HTR-8/SVneo (cell line): ENCODE measurements at places on chromosomes 5 and 9.

GRCh38 chr5:132684491-132684890, 10.7 kb downstream of the IL4 start:
- no peak for DNase-seq

DNA sequence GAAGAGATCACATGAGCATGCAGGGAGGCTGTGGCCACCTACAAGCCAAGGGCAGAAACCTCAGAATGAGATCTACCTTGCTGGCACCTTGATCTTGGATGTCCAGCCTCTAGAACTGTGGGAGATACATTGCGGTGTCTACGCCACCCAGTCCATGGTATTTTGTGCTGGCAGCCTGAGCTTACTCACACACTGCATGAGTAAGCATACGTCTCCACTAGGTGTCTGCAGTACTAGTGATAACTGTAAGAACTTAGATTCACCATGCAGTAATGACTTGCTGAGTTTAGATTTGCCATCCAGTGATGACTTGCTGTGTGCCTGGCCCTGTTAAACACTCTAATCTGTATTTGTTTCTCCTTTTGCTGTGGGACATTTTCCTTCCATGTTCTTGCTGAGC, 417.7 kb downstream of the GADD45G start:
- no peak for DNase-seq

DNA sequence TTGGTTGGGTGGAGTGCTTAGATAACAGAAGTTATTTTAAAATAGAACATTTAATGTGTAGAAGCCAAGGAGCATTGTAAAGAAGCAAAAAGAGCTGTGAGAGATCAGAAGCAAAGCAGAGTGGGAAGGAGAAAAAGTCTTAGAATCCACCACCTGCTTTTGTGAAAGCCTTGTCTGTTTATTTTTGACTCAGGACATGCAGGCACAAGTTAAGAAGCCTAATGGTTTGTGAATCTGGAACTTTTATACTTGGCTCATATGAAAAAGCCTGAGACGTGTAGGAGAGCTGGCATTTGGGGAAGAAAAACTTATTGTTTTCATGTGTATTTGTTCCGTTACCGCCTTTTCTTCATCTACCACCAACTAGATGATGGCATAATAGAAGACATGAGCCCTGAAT, 38.5 kb upstream of the ITGA2 start:
- no peak for DNase-seq

DNA sequence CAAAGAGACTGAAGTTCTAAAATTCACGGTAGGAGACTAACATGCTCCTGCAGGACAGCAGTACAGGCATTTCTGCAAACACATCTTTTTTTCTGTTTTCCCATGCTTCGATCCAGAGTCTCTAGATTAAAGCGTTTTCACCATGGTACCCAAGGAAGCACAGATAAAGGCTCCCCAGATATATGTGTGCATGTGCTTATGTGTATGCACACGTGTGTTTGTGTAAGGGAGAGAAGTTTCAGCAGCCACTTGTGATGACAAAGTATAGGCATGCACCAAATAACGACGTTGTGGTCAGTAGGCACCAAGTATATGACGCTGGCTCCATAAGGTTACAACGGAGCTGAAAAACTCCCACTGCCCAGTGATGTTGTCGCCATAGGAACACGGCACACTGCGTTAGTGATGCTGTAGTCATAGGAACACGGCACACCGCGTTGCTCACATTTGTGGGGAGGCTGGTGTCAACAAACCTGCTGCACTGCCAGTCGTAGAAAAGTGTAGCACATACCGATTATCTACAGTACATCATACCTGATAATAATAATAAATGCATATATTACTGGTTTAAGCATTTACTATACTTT, 21.7 kb downstream of the MED10 start:
- no peak for DNase-seq

- no peak for DNase-seq
Measured at GRCh38 chr9:98232926-98233325, 22.5 kb downstream of the TBC1D2 start.

- peak; percentile 98 for DNase-seq
Measured at GRCh38 chr5:17118631-17119030, 98.8 kb upstream of the BASP1 start.

- DNase-seq = no peak
Measured at GRCh38 chr5:151463137-151464029, 16.0 kb downstream of the SLC36A1 start.

GRCh38 chr5:1199649-1200494, 1.5 kb upstream of the SLC6A19 start:
- DNase-seq = no peak
